ENCODE measurements at places on chromosomes 5 and 9.

- peak; percentile 26 for DNase-seq
Observed at GRCh38 chr9:92747459-92748232, 17.0 kb downstream of the BICD2 start.

- DNase-seq = no peak
Observed at GRCh38 chr9:136581614-136582447, 36.0 kb upstream of the NOTCH1 start.

DNA sequence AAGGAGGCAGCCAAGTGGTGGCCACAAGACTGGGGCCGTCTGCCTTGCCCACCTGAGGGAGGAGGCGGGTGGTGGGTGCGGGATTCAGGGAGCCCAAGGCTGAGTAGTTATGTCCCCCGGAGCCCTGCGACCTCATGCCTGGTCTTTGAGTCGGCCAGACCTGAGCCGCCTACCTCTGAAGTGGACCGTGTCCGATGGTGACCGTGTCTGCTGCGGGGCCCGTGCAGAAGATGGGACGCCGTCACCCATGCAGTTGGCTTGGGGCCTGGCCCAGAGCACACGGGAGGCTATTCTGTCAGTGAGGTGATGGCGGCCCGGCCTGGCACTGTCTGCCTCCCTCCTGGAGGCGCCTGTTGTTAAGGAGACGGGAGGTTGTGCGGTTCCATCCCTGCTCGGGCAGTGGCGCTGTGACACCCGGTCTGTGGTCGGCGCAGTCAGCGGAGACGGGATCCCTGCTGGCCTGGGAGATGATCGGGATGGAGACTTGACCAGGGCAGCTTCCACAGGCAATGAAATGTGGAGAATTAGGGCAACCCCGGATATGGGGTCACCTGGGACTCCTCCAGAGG lies 62.5 kb upstream of the FCN2 start:
- no peak for DNase-seq

DNA sequence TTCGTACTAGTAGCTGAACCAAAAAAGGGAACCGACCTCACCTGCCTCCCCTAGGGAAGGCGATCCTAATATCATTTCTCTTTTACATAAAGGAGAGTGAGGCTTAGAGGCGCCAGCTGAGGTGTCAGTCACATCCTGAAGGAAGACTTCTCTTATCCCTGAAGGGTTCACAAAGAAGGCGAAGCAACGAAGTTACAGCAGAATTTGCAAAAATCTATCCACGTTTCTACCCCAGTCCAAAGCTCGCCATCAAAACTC lies 598 bp upstream of the KIAA1191 start:
- no peak for DNase-seq

DNA sequence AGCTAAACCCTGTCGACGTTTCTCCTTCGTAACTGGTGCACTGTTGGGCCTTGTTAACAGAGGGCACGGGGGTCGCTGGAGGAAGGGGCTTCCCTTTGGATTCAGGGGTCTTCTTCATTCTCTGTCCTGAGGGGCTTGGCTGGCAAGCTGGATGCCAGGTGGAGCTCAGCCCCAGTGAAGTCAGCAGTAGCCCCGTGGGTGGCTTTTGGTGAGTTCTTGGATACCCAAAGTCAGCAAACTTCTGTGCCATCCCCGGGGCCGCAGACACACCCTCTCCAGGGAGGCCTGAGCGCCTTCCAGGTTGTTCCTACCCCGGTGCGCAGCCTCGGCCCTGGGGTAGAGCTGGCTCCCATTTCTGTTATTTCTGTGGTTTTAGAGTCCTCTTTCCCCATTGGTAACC lies 12.3 kb upstream of the OBP2A start:
- DNase-seq = no peak

DNA sequence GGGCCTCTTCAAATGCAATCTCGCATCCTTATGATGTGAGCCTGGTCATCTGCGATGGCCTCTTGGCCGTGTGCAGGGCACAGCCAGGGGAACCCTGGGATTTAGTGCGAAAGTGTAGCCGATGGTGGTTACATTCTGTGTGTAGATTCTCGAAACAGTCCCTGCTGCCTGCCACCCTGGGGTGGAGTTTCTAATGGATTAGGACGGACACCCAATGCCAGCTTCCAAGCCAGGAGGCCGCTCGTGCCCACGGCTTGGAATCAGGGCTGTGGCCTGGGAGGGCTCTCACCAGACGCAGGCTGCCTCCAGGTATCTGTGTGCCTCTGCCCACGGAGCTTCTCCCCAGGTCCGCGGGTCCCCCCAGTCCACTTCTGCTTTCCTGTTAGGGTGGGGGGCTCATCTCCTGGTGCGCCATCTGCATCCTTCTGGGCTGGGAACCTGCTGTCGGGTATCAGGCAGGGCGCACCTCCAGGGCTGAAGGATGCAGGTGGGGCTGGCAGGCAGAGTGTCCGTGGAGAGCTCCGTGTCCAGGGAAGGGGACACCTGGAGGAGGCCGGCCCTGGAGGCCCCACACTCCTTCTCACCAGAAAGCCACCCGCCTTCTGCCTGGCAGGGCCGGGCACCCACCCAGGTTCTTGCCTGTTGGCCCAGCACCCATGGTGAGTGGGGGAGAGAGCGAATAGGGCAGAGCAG lies 3.4 kb upstream of the SLC12A7 start:
- no peak for DNase-seq

- DNase-seq = no peak
Observed at GRCh38 chr5:127389601-127390000, 99.0 kb downstream of the MEGF10 start.

GRCh38 chr5:55004729-55005128 lies 19.3 kb upstream of the GZMK start:
- DNase-seq = no peak

DNA sequence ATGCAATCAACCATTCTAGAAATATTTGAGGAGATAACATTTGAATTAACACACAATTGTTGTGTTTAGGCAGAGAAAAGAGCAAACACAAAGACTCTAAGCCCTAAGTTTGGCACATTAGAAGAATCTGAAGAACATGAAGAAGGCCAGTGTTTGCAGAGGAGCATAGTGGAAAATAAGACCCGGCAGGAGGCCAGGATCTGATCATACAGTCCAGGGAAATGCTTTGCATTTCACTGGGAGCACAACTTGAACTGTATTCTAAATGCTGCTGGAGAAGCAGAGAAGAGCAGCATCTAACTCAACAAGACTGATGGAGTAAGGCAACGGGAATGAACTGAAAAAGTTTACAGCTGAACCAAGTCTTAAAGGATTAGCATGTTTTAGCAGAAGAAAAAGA lies 463.4 kb downstream of the ZNF608 start:
- no peak for DNase-seq

Data from HS-27A (cell line).